ENCODE measurements at places on chromosomes 5 and 9.

DNA sequence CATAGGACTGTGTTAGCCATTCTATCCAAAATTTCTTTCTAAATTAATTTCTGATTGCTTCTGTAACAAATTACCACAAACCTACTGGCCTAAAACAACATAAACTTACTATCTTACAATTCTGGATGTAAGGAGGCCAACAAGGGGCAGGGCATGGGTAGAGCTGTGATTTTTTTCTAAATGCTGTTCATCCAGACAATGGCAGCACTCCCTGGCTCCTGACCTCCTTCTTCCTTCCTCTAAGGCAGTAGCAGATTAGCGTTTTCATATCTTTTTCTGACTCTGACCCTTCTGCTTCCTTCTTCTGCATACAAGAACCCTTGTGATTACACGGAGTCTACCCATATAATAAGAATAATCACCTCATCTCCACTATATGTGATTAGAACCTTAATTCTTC lies 1005.8 kb downstream of the CDH12 start:
- DNase-seq: no peak

DNA sequence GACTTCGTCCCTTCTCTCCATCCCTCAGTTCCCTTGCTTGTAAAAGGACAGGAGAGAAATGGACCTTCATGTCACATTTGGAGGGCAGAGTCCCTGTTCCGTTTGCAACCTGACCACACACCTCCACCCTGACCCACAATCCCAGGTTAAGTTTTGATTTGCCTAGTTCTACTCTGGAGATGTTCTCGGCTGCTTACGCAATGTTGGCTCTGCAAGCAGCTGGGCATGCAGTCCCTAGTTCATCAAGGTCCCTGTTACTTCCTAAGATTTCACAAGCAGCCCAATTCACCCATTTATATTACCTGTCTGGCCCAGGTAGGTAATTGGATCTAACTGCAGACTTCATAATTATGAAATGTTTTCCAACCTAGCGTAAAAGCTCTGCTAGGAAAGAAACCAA lies 28.8 kb downstream of the SLIT3 start:
- no peak for DNase-seq

DNA sequence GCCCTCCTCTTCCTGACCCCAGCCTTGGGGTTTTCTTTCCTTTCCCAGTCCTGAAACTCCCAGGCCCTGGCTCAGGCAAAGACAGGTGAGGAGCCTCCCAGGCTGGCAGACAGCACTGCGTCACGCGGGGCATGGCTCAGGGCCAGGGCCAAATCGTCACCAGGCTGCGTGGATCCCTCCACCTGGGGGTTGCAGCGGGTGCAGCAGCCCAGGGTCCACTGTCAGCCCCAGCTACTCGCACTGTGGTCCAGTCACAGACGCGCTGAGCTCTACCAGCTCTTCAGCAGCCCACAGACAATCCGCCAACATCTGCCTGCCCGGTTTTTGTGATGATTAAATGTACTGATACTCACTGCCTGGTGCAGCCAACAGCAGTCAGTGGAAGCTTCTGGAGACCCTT lies 12.1 kb downstream of the FAM78A start:
- peak; percentile 48 for DNase-seq

GRCh38 chr9:73059247-73059646 lies 92.4 kb upstream of the ANXA1 start:
- no peak for DNase-seq

GRCh38 chr5:154771383-154771901 lies 16.3 kb downstream of the LARP1 start:
- no peak for DNase-seq

GRCh38 chr9:105647595-105648349 lies 14.5 kb upstream of the TAL2 start:
- DNase-seq: no peak

DNA sequence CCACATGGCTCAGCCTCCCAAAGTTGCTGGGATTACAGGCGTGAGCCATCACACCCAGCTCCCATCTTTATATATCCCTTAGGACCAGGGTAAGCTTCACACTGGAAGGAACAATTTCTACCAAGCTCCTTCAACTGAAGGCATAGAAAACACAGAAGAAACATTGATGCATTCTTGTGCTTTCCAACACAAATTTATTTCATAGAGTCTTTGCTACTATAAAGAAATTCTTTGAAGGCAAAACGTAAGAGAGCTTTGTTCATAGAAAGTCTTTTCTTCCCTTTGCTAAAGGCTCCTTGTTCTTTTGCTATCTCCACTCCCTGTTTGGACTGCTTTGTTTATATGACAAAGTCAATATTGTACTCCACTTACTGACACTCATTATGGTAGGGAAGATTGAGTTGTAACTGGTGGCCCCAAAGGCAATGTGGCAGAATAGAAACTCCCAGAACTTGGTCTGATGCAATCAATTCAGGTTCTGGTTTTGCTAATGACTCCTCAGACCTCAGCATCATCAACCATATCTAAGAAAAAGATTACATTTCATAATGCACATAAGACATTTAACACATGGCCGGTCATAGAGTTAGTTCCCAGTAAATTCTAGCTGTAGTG lies 97.4 kb upstream of the CLINT1 start:
- DNase-seq: no peak

DNA sequence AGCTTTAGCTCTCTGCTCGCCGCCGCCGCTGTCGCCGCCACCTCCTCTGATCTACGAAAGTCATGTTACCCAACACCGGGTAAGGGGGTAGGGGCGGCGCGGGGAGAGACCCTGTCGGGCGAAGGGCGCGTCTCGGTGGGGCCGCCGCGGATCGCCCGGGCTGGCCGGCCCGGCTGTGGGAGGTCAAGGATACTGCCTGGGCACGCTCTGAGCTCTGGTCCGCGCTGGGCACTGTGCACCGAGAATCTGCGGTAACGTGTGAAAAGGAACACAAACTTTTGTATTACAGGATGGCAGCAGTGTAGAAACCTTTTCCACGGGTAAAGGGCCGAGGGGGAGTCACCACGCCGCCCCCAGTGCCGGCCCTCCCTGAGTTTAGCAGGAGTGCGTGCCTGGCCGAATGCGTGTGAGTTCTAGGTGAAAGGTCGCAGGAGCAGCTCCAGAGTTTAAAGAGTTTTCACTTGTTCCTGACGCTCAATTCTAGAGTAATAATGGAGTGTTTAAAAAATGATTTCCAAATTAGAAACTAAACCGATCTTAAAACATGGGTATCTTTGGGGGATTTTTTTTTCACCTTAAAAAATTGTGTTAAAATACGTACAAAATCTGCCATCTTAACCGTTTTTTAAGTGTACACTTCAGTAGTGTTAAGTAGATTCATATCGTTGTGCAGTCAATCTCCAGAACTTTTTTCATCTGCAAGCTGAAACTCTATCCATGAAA lies at the start of gene HSDL2:
HSDL2 (plus strand) TSS at position 7 of the 723 bp plus-strand sequence; CDS start at position 63, 56 bp downstream.
- DNase-seq: no peak

GRCh38 chr5:52989025-52989780 lies at the start of gene ITGA2:
TSS of gene ITGA2 (plus strand) at chr5:52989352. CDS start at chr5:52989469, 117 bp downstream.
- peak; percentile 43 for DNase-seq

DNA sequence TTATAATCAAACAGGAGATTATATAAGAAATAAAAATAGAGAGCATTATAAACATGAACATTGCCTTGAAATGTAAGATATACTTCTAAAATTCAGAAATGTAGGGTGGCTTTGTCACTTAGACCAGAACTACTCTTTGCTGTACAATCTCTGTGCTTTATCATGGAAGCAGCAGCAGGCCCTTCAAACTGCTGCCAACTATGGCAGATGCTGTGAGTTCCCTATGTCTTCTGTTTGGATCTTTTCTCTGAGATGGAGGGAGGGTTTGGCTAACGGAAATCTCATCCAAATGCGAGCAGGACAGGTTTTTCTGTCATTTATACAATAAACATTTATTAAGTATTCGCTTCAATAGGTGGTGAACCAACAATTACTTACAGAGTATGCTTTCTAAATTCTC lies 34.8 kb upstream of the RICTOR start:
- no peak for DNase-seq

GRCh38 chr5:78720227-78720985 lies 71.8 kb upstream of the LHFPL2 start:
- no peak for DNase-seq

- DNase-seq: no peak
These were observed 70.5 kb downstream of the IRX2 start for GRCh38 chr5:2680979-2681378.

DNA sequence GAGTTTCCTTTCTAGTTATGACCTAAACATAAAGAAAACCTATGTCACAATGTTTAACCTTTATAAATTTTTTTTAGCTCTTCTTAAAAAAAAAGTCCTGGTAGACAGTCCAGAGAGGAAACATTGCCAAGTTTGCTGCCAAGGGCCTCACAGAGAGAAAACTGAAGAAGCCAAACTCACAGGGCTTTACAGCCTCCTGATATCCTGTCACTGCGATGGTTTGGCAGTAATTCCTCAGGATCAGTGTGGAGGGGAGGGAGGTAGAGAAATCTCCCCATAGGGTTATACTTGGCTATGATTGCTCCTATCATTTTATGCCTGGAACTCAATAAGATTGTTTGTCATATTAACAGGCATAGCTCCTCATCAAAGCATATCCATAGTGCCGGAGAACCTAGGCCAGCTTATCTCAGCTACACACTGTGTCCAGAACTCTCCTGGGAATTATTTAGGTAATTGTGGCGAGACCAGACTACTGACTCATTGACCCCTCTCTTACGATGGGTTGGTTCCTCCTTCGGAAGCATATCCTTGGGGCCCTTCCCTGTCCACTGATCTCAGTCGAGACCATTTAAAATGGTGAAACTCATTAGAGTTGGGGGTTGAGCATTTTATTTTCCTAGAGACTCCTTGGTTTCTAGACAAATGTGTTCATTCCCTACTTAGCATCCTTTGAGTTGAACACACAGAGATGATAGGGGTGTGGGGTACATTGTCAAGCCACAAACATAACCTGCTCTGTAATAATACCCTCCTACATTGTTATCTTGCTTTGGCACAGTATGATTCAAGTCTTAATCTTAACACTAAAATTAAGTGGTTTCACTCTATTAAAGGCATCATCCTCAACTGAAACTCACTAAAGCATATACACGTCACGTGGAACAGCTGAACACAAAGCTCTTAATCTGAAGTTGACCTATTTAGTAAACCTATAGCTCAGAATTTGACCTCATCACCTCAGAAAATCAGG lies 53.4 kb upstream of the TMC1 start:
- no peak for DNase-seq

DNA sequence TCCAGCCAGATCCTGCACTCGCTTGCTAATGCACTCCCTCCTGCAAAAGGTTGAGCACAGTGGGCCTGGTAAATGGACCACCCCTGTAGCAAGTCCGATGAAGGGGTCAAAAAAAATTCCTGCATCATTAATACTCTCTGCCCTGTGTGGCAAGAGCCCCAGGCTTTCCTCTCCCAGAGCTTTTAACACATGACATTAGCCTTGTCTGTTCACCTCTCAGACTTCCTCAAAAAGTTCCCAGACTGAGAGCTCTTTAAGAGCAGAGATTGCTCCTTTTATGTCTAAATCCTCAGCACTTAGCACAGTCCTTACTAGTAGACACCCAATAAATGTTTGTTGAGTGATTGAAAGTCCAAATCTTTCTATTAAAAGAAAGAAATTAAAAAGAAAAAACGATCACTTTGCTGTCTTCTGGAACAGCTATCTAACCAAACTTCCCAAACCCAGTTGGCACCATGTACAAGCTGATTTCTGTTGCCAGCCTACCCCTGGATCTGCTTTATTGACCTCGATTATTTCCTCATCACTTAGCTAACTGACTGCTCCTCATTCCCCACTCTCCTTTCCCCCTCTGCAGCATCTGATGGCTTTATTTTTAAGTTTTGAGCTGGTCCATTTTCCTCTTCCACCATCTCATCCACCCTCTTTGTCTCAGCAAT lies 209.8 kb downstream of the ENC1 start:
- no peak for DNase-seq

GRCh38 chr5:144794922-144795321 lies 624.2 kb downstream of the KCTD16 start:
- DNase-seq: no peak

DNA sequence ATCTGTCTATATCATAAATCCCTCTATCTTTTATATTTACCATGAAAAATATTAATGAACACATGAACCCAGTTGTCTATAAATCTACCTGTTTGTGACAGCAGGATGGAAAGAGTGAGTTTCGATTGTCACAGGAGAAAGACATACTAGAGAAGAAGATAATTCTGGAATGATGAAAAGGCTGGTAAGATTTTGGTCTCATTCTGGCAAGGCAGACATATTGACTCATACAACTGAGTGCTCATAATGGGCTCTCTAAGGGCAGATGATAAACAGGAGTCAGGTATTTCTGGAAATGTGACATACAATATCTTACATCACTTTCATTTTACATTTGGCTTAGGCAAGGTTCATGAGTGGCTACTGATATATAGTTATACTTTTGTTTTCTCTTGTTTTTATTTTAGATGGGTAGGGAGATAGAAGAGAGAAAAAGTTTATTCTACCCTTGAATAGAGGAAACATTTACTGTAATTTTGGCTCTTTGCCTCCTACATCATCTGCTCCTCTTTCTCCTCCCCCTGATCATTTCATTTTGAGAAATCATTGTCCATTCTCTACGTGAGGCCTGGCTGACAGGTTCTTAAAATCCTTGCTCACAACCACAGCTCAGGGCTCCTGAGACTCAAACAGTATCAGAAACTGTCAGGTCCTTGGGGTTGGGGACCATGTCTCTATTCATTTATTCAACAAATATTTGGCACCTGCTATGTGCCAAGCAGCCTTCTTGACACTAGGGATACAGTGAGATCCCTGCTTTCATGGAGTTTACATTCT lies 14.4 kb downstream of the ELOVL7 start:
- DNase-seq: no peak

GRCh38 chr5:158857976-158858375 lies 241.7 kb downstream of the EBF1 start:
- no peak for DNase-seq

DNA sequence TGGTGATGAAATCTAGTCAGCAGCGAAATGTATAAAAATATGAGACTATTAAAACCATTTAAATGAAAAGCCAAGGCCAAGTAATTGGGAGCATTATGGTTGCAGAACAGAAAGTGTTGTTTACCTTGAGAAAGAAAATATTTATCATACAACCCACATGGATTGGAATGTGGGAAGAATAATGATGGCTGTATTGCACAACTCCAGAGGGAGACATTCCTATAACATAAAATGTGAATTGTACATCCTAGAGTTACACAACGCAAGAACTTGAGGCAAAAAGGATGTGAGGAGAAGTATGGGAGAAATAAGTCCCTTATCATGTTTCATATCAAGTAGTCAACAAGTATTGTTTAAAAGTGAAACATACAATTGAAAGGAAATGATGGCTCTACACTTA lies 1014.0 kb upstream of the SEMA6A start:
- DNase-seq: no peak

DNA sequence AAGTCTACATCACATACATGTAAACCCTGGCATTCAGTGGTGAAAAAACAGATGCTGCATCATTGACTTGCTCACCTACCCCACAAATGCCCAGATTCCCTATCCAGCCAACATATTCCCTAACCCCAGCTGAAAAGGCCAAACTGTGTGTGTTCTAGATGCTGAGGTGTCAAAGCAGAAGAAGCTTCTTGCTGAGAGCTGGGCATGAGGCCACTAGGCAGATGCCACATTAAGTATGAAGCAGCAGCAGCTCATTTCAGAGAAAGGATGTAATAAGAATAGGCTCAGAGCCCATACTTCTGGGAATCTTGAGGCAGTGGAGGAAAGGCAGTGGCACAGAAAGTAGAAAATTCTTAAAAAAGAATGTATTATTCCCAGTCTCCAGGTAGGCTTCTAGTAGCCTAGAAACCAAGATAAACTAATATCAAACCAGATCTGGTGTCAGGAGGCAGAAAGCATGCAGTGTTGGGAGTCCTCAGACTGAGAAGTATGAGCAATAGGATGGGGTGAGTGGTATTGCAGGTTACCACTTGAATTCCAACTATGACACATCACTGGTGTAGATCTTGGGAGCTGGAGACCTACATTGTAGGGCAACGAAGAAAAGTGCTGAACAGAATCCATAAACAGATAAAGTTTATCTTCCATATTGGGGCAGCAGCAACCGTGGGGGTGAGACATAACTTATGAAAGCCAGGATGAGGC lies 71.9 kb upstream of the GRHPR start:
- DNase-seq: no peak

All from stimulated activated naive CD4-positive, alpha-beta T cell (primary cell).